ENCODE measurements at places on chromosomes 1 and 21. TPM values are rescaled to one million over a fixed set of nuclear protein-coding genes. Genes with fewer than 3 reads are reported as not detected.

Gene SLC25A34
- total RNA-seq, result 1.9 TPM

Gene MYBPHL
- total RNA-seq, result not detected

Gene CDC42BPA
- total RNA-seq, result 2.2 TPM

GRCh38 chr1:23444104-23444533 is 19.6 kb upstream of the TCEA3 start:
- no peak for DNase-seq
- no peaks in the 10 kb centered on the region for H3K36me3 ChIP-seq
- no peaks in the 10 kb centered on the region for H3K4me1 ChIP-seq
- H3K4me3 ChIP-seq, result no peak overlapping the region
- H3K27ac ChIP-seq, result no peak overlapping the region

- no peaks in the 10 kb centered on the region for H3K4me1 ChIP-seq
- no peaks in the 10 kb centered on the region for H3K36me3 ChIP-seq
- peak; percentile 53 for DNase-seq
- H3K4me3 ChIP-seq, result no peak overlapping the region
- no peak overlapping the region for H3K27ac ChIP-seq
Observed at GRCh38 chr1:87084244-87084836, 169.9 kb downstream of the HS2ST1 start.

DNA sequence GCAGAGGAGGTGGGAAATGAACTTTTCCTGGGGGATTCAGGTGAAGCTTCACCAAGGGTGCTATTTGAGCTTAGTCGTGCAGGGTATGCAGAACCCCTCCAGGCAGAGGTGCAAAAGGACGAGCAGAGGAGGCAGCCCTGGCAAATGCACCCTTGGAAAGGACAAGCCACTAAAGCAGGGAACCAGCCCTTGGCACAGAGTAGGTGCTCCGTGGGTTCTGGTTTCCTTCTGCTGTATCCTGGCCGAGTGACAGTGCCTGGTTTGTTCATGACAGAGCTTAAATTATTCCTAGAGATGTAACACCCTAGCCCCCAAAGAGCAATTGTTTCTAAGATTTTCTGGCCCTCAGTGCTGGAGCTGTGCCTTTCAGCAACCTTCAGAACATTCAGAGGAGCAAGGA is 73.4 kb upstream of the SYT6 start:
- H3K36me3 ChIP-seq, result no peaks in the 10 kb centered on the region
- no peaks in the 10 kb centered on the region for H3K4me1 ChIP-seq
- no peaks in the 10 kb centered on the region for H3K27me3 ChIP-seq
- no peak for DNase-seq

- H3K36me3 ChIP-seq, result no peaks in the 10 kb centered on the region
- H3K27me3 ChIP-seq, result no peaks in the 10 kb centered on the region
- H3K27ac ChIP-seq, result no peak overlapping the region
- peaks cover 30% of the 10 kb centered on the region for H3K4me1 ChIP-seq
- H3K4me3 ChIP-seq, result no peak overlapping the region
Observed at GRCh38 chr1:230125141-230125540, 58.1 kb downstream of the GALNT2 start.

- peaks cover 16% of the 10 kb centered on the region for H3K27me3 ChIP-seq
- no peak for DNase-seq
- H3K4me1 ChIP-seq, result peaks cover 21% of the 10 kb centered on the region
- no peak within 1 kb of the TSS for H3K27ac ChIP-seq
Observed at GRCh38 chr21:31343680-31344480, at the start of gene TIAM1. Gene TIAM1 (minus strand): TSS chr21:31344261. CDS start chr21:31266972, 77,289 bp downstream.

GRCh38 chr1:15941899-15942660 is 33.8 kb downstream of the ZBTB17 start:
- no peak overlapping the region for H3K27ac ChIP-seq
- peaks cover 97% of the 10 kb centered on the region for H3K36me3 ChIP-seq
- no peaks in the 10 kb centered on the region for H3K4me1 ChIP-seq
- H3K27me3 ChIP-seq, result no peaks in the 10 kb centered on the region

GRCh38 chr1:164054331-164054730 is 504.7 kb upstream of the PBX1 start:
- no peaks in the 10 kb centered on the region for H3K27me3 ChIP-seq
- H3K4me1 ChIP-seq, result no peaks in the 10 kb centered on the region
- DNase-seq, result no peak
- H3K4me3 ChIP-seq, result no peak overlapping the region

- H3K4me1 ChIP-seq, result no peaks in the 10 kb centered on the region
- no peak for DNase-seq
- H3K36me3 ChIP-seq, result no peaks in the 10 kb centered on the region
- H3K27ac ChIP-seq, result no peak overlapping the region
- H3K27me3 ChIP-seq, result no peaks in the 10 kb centered on the region
Observed at GRCh38 chr21:23695443-23695842, 1911.8 kb downstream of the MRPL39 start.
